Activated CD4-positive, alpha-beta T cell treated with anti-CD3 and anti-CD28 coated beads for 1 hour (primary cell): ENCODE measurements at places on chromosomes 3 and 15.

DNA sequence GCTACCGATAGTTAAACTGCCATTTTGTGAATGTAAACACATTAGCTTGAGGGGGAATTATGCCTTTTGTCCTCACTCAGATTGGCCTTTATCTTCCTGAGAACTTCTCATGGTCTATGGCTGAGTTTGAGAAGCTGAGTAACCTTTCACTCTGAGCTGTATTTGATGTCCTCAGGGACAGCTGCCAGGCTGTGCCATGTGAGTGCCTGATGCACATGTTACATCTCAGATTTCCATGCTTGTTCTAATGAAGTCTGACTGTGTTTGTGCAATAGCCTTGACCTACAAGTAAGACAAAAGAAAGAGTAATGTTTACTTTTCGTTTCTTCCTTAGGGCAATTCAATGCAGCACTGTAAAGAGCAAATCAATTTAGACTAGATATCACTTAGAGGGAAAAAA, 44.1 kb upstream of the ARL6 start:
- DNase-seq, result no peak

GRCh38 chr15:91559066-91559465, 294.4 kb upstream of the SLCO3A1 start:
- DNase-seq, result no peak

DNA sequence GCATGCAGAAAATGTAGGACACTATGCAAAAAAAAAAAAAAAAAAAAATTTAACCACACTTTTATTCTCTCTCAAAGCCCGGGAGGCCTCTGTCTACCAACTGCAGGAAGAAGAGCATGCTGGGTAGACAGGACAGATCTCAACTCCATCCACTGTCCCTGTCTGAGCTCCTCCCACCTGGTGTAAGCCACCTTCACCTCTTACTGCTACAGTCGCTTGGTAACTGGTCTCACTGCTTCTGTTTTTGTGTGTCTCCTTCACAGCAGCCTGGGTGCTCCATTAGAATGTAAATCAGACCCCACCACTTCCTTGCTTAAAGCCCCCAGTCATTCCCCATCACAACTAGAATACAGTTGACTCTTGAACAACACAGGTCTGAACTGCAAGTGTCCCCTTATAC, 115.1 kb upstream of the PROK2 start:
- no peak for DNase-seq

- DNase-seq, result no peak
Observed at GRCh38 chr3:165256554-165257065, 60.4 kb upstream of the SLITRK3 start.

- DNase-seq, result no peak
Observed at GRCh38 chr3:54421943-54422342, 299.6 kb downstream of the CACNA2D3 start.
